Naive thymus-derived CD8-positive, alpha-beta T cell (primary cell): ENCODE measurements at places on chromosomes 1 and 21. TPM values are rescaled to one million over a fixed set of nuclear protein-coding genes. Genes with fewer than 3 reads are reported as not detected.

ADORA3 gene
- 0.62 TPM for total RNA-seq

TMCC2 gene
- total RNA-seq = 3.9 TPM

SPSB1 gene
- 1.5 TPM for total RNA-seq

C1QC gene
- total RNA-seq = 1.5 TPM

RGS16 gene
- 0.49 TPM for total RNA-seq

IQCC gene
- total RNA-seq = 2.1 TPM

TNFRSF9 gene
- total RNA-seq = 0.25 TPM

PRKACB gene
- 194 TPM for total RNA-seq

ELAPOR1 gene
- total RNA-seq = 6.0 TPM

GRCh38 chr21:41962425-41962966, 8.7 kb upstream of the C2CD2 start:
- no peak for DNase-seq

- no peak for DNase-seq
Observed at GRCh38 chr1:7084232-7084894, 299.1 kb downstream of the CAMTA1 start.

- no peak for DNase-seq
Observed at GRCh38 chr1:54808443-54809207, 7.5 kb upstream of the TTC22 start.

- DNase-seq = no peak
Observed at GRCh38 chr1:17472814-17473213, 33.3 kb upstream of the RCC2 start.

DNA sequence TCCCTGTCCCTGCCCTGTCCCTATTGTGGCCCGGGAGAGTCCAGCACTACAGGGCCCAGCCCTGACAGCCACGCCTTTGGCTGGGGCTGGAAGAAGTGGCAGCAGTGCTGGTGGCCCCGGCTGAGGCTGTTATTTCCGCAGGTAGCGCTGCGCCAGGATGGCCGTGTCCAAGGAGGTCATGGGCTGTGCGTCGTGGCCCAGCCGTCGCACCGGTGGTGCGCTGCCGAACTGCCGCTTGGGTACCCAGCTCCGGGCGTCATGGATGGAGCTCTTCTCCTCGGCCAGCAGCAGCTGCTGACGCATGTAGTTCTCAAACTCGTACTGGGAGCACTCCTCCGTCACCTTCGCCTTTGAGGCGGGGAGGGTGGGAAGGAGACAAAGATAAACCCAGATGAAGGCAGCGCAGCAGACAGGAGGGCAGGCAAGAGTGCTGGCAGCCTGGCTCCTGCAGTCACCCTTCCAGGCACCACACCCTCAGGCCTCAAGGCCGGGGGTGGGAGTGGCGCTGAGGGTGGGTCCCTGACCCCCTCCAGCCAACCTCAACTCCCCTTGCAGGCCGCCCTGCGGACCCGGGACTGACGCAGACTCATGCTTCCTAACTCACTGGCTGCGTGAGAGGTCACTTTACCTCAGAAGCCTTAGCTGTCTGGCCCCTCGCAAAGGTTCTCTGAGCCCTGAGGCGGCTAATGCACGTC, 18.3 kb upstream of the EVA1B start:
- DNase-seq = no peak

DNA sequence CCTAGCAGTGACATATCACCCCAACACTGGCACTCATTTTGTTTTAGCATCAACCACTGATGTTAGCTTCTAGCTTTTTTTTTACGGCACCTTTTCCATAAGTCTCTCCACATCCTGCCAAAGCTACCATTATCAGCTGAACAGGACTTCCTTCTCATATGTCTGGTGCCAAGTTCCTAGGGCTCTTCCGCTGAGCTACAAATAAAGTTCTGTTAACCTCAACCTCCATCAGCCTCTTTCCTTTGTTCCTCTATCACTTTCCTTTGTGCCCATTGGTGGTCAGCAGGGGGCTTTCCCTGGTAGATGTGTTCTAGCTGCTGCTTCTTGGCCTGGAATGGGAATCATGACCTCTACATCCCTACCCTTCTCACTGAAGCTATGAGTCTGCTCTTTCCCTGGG, 163.8 kb downstream of the FAF1 start:
- DNase-seq = no peak

DNA sequence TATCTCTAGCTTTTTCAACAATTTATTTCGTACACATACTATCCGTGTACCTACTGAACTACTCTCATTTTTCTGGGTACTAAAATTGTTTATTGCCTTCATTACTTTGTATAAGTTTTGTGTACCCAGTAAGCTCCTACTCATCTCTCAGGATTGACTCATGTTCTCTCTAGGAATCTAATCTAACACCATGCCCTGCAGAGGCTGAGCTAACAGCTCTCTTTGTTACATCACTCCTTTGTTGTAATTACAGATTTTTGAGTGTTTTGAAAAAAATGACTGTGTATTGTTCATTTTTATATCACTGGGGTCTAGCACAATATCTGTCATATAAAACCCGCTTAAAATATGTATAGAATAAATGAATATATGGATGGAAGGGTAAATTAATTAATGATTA, 167.1 kb downstream of the ATP6V1G3 start:
- DNase-seq = no peak

- DNase-seq = no peak
Observed at GRCh38 chr1:240820816-240821215, 208.9 kb upstream of the GREM2 start.

DNA sequence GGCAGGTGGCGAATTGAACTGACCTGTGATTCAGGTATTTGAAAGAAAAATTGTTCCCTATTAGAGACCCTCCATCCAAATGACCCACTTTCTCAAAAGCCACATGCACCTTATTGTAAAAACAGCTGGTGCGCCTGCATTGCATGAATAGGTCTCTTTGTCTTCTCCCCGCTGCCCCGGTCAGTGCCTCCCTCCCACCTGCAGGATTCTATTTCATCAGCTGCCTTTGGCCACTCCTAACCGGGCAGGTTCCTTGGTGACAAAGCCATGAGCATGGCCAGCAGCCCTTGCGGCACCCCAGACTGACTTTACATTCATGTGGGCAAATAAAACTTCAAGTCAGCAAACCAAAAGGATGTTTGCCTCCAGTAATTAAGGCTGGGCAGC, 6.4 kb downstream of the TMPRSS3 start:
- DNase-seq = no peak

DNA sequence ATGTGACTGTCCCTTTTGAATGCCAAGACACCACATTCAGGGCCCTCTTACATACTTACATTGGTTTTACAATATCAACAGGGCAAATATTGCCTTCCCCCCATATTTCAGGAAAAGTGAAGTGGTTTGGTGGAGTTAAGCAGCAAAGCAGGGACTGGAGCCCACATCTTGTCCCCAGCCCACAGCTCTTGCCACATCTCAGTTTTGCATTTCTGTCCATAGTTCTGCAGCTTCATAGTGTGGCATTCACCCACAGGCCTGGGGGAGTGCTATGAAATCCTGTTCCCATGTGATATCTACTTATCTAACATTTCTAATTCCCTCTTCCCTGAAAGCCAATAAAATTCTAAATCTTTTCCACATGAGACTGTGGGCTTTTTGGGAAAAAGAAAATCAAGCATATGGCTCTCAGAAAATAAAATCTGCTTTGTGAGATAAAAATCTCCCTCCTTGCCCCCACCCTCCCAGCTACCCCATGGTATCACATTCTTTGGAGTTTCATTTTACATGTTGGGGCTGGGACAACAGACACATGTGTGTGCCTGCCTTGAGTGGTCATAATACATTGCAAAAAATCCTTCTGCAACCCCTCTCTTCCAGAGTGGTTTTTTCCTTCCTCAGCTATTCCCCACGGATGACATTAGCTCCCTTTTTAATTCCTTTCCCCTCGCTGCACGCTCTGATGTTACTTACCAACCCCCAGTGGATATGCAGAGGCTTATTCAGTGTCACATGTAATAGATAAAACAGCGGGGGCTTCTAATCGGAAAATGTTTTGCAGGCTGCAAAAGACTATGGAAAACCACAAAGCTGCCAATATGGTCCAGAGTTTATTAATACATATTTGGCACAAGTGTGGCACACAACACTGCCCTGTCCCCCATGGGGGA, 20.5 kb upstream of the CD2 start:
- no peak for DNase-seq

- DNase-seq = no peak
Observed at GRCh38 chr1:107804741-107805140, 160.2 kb downstream of the VAV3 start.

DNA sequence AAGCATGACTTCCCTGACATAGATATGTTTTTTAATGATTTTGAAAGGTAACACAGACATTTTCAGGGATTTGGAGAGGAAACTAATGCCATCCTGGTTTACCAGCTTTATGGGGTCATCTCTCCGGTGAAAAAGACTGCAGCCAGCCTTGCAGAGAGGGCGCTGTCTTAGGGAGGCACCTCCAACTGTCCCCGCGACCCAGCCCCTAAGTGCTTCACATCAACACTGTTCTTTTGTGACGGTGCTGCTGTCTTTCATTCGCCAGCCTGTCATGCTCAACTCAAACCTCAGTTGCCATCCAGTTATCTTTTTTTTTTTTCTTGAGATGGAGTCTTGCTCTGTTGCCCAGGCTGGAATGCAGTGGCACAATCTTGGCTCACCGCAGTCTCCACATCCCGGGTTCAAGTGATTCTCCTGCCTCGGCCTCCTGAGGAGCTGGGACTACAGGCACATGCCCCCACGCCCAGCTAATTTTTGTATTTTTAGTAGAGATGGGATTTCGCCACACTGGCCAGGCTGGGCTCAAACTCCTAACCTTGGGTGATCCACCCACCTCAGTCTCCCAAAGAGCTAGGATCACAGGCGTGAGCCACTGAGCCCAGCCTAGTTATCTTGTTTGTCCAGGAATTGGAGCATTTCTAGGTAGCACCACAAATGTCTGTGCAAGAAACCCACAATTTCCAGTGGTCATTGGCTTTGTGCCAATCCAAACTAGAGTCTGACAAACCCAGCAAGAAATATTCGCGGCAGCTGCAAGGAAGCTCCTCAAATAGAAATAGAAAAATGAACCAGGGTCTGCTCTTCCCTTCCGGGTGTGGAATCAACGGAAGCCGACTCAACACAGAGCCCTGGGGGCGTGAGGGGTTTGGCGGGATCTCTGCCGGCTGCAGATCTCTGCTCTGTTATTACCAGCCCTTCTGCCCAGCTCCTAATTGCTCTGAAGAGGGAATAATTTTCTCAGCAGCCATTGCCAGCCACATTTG, 24.2 kb downstream of the PDE9A start:
- DNase-seq = no peak

GRCh38 chr1:82722608-82723007, 921.9 kb downstream of the ADGRL2 start:
- DNase-seq = no peak

DNA sequence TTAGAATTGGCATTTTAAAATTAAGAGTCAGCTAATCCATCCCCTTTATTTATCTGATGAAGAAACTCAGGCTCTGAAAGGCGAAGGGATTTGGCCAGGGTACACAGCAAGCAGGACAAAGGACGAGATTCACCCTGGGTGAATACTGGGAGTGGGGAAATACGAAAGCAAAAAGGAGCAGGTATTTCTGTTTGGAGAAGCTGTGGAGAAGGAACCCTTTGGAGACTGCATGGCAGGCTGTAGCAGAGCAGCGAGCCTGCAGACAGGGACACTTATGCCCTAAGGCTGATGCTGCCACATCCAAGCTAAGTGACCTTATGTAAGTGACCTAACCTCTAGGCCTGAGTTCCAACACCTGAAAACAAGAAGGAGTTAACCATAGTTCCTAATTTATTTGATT, 207.2 kb upstream of the C1orf87 start:
- DNase-seq = no peak

DNA sequence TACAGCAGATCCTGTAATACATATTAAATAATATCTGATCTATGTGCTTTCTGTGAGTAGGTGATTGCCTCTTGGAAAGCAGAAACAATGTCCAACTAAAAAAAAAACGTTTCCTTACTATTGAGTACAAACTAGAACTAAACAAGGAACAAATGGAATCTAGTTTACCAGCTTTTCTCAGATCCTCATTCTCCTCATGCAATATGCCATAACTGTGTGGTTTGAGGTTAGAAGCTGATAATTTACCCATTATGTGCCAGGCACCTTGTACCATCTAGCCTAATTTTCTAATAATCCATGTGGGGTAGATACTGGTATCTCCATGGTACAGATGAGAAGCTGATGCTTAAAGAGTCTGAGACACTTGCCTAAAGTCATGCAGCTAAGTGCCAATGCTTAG, 154.7 kb downstream of the PTGER3 start:
- no peak for DNase-seq

- DNase-seq = no peak
Observed at GRCh38 chr1:112304612-112305011, 91.4 kb upstream of the CTTNBP2NL start.

- no peak for DNase-seq
Observed at GRCh38 chr21:44347911-44348451, 5.4 kb upstream of the TRPM2 start.

GRCh38 chr21:36126621-36127110, 8.2 kb upstream of the CBR3 start:
- no peak for DNase-seq
